Omental fat pad (tissue), 4 donors: ENCODE measurements at places on chromosomes 3 and 15. TPM values are rescaled to one million over a fixed set of nuclear protein-coding genes. Genes with fewer than 3 reads are reported as not detected.

GRCh38 chr15:88844749-88845386, 41.6 kb downstream of the ACAN start:
- DNase-seq: no peak

GRCh38 chr3:169534439-169534838, 129.1 kb downstream of the MECOM start:
- no peak for DNase-seq

DNA sequence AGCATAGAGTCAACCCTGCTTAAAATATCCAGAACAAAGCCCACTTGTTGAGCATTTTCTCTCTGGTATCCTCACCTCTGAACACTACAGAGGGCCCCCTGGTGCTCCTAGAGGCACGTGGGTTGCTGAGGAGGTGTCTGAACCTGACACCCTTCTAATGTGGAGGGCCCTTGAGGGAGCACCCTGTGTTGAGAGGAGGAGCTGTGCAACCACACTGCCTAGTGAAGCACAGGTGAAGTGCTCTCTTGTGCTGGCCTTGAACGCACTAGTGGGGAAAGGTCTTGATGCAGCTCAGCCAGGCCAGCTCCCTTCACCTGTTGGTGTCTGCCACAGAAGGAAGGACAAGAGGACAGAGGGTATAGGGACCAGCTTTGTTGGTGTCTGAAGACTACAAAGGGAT, 51.9 kb downstream of the CCK start:
- no peak for DNase-seq

GRCh38 chr3:14295801-14296200, 106.6 kb upstream of the SLC6A6 start:
- DNase-seq: no peak

DNA sequence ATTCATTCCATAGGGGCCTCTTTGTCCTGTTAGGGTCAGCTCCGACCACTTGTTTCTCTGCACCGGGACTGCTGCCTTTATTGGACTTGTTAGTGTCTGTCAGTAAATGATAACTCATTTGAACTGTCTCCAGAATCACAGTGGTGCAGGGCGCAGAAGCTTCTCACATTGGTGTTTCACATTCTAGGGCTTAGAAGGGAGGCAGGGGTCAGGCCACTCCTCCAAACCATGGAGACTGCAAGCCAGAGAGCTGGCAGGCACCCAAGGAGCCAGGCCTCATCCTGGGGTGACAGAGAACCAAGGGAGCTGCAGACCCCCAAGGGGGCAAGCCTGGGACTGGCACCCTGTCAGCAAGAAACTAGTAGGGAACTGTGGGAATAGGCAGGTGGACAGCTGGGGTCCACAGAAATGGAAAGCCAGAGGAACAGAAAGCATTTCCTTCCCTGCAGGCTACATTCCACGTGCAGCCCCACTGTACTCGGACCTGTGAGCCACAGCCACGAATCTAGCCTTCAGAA, 49.1 kb downstream of the CCNL1 start:
- no peak for DNase-seq

GRCh38 chr15:41633609-41634008, 26.6 kb upstream of the MGA start:
- no peak for DNase-seq

DNA sequence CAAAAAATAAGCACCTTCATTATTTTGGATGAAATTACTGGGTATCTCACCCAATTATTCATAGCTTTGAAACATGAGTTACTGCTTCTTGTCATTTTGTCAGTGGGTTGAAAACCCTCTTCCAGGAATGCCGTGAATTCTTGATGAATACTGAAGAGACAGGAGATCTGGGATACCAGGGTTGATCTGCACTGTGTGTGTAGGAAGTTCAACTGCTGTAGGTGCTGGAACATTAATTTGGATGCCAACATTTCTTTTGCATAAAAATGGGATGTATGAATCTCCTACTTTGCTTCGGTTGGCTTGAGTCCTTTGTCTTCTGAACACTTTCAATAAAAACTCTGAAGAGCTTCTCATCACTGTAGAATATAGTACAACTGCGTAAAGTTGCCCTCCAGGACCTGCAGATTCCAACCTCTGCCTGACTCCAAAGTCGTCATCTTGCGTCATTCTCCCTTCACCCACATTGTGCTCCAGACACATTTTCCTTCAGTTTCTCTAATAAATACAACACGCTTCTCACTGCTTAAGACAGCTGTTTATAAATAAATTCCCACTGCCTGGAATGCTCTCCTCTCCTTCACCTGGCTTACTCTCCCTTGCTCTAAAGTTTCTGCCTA, 312.7 kb upstream of the TGFBR2 start:
- no peak for DNase-seq

DNA sequence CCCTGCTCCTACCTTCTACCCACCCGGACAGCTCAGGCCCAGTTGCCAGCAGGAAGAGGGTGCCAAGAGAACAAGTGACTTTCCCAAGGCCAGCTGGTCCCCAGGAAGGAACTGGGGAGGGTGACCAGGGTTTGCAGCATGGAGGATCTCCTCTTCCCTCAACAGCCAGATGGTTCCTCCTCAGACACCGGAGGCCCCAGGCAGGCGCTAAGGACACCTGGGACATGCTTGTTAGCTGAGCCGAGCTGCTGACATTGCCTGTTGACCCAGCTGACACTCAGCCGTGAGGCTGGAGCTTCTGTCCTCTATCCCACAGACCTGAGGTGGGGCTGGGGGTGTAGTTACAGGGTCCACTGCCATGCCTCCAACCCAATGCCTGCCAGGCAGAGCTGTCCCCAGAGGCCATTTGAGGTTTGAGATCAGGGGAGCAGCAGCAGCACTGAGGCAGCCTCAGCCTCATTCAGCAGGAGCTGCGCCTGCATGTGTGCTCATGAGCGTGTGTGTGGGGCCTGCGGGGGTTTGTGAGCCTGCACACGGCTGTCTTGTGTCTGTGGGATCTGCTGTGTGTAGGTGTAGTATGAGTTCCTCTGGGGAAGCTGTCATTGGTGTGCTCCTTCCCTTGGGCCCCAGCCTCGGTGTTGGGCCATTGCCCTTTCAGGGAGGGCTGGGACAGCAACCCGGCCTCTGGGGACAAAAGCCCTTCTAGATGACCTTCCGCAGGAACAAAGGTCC, 7.1 kb downstream of the CPLX3 start:
- DNase-seq: no peak

- DNase-seq: no peak
Observed at GRCh38 chr3:148922467-148922866, 57.4 kb downstream of the CPA3 start.

Gene RSRC1
- total RNA-seq: 42.1 TPM
